Heart right ventricle (tissue), 16 donors: ENCODE measurements at places on chromosomes 5 and 9. TPM values are rescaled to one million over a fixed set of nuclear protein-coding genes. Genes with fewer than 3 reads are reported as not detected.

GRCh38 chr5:42870882-42871418, 59.3 kb upstream of the SELENOP start:
- DNase-seq = no peak

DNA sequence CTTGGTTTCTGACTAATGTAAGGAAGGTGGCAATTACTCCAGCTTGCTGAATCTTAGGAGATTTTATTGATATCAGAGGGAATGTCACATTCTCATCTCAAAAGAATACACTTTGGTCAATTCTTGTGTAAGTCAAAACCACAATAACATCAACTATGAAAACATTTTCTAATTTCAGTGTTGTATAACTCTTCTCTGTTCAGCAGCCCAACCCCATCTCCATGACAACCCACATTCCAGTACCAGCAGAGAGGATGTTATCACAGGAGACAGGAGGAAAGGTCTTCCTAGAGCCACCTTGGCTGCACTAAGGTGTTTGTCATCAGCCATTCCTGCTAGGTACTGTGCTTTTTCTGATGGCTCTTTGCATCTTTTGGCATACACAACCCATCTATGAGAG, 529.1 kb upstream of the BRINP1 start:
- no peak for DNase-seq

DNA sequence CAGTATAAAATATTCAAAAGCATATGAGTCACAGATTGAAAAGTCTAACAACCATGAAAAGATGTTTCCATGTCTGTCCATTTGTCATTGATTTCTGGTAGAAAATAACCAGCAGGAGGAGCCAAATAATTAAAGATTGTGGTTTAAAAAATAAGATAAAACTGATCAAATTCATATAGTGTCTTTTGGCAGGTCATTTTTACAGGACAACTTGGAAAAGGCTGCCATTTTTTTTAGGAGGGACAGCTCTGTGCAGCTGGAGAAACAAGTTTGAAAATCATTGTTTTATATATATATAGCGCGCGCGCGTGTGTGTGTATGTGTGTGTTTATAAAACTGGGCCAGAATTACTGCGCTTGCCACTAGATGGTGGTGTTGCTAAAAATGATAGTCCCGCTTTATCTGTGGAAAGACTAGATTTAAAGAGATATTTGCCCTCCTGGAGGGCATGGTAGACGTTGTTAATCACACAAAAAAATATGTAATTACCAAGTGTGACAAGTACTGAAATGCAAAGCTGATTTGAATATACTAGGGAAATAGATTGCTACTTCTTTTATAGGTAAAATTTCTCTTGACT, 1.3 kb upstream of the TRMO start:
- peak; percentile 84 for DNase-seq

HTR4 gene
- polyA plus RNA-seq = not detected

- DNase-seq = no peak
Measured at GRCh38 chr5:181131514-181131913, 545 bp upstream of the OR2V1 start.

GABRA1 gene
- not detected for polyA plus RNA-seq

GRCh38 chr5:143573568-143574170, 170.2 kb upstream of the NR3C1 start:
- no peak for DNase-seq

- DNase-seq = no peak
Measured at GRCh38 chr9:134631881-134632280, 9.7 kb upstream of the COL5A1 start.

MARCOL gene
- polyA plus RNA-seq = not detected

ATG10 gene
- 4.8 TPM for polyA plus RNA-seq

DNA sequence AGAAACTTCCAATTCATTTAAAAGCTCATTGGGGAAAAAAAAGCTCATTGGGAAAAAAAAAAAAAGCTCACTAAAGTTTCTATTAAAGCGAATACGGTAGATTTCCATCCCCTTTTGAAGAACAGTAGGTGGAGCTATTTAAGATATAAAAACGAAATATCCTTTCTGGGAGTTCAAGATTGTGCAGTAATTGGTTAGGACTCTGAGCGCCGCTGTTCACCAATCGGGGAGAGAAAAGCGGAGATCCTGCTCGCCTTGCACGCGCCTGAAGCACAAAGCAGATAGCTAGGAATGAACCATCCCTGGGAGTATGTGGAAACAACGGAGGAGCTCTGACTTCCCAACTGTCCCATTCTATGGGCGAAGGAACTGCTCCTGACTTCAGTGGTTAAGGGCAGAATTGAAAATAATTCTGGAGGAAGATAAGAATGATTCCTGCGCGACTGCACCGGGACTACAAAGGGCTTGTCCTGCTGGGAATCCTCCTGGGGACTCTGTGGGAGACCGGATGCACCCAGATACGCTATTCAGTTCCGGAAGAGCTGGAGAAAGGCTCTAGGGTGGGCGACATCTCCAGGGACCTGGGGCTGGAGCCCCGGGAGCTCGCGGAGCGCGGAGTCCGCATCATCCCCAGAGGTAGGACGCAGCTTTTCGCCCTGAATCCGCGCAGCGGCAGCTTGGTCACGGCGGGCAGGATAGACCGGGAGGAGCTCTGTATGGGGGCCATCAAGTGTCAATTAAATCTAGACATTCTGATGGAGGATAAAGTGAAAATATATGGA, at the start of gene PCDHGA12:
Gene PCDHGA12, plus strand, starts transcription at position 176 of the 782 bp plus-strand sequence. Its CDS starts 253 bp downstream, at position 429.
- DNase-seq = no peak

GRCh38 chr5:39015743-39016586, 58.2 kb downstream of the RICTOR start:
- no peak for DNase-seq

DCTN4 gene
- polyA plus RNA-seq = 20.0 TPM

DNA sequence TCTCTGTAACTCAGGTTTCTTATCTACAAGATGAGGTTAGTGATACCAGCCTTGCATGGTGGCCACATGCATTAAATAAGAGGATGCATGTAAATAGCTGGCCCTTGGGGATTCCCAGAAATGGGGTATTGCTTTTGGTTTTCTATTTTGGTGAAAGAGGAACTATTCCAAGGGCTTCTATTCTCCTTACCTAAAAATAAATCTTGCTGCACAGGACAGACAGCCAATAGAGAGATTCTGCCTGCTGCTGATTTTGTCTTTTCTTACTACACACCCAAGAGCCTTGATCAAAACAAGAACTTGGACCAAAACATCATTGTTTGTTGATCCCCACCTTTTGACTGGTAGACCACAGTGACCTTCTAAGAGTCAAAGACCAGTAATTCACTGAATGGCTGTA, 161.8 kb downstream of the PJA2 start:
- no peak for DNase-seq

DNA sequence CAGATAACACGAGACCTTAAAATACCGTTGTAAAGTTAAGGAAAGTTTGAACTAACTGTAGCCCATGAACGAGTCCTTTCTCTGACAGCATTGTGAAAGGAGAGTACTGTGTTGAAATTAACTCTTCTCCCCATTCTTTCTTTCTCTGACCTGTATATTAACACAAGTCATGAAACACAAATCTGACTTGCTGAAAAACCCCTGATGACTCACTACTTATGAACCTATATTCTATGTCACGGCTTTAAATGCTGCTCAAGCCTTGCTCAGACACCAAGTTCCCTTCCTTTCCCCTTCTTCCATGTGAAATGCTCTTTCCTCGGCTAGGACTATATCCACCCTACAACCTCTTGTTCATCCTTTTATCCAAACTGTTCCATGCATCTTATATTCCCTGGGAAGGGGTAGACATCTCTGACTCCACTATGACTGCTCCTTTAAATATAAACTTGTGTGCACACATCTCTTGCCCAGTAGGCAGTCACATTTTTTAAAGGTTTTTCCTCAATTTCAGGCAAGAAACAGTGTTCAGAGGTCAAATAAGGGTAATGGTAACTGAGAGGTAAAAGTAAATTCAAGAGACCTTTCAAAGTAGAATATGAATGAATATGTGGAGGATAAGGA, 142.9 kb downstream of the NFIB start:
- DNase-seq = no peak

- no peak for DNase-seq
Measured at GRCh38 chr5:147426640-147427327, 83.1 kb downstream of the DPYSL3 start.

- no peak for DNase-seq
Measured at GRCh38 chr5:53321073-53321472, 159.4 kb upstream of the FST start.

DNA sequence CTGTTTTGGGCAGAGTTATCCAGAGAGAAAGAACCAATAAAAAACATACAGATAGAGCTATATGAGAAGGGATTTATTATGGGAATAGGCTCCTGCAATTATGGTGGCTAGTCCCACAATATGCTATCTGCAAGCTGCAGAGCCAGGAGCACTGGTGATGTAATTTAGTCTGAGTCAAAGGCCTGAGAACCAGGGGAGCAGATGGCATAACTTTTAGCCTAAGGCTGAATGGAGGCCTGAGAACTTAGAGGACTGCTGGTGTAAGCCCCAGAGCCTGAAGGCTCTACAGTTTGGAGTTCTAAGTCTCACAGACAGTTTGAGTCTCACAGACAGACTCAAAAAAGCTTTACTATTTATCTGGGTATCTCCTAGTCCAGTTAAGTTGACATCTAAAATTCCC, 263.8 kb downstream of the FBXL7 start:
- DNase-seq = no peak

FBXL7 gene
- polyA plus RNA-seq = 9.3 TPM

PROB1 gene
- 12.2 TPM for polyA plus RNA-seq

GRCh38 chr5:136027311-136027710, 1.5 kb upstream of the TGFBI start:
- DNase-seq = no peak

DNA sequence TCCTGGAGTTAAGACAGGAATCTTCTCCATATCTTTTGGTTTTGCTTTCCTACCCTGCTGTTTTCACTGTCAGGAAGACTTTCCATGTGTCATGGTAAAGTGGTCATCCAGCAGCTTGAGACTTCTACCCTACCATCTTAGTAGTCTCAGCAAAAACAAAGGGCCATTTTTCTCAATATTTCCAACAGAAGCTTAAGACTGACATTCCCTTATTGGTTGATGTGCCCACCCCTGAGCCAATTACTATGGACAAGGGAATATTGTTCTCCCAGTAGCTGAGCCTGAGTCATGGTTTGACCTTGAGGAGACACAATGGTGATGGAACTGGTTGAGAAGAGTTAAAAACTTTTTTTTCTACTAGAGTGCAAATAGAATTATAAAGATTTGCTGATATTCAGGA, 105.6 kb downstream of the CSNK1G3 start:
- DNase-seq = no peak

DNA sequence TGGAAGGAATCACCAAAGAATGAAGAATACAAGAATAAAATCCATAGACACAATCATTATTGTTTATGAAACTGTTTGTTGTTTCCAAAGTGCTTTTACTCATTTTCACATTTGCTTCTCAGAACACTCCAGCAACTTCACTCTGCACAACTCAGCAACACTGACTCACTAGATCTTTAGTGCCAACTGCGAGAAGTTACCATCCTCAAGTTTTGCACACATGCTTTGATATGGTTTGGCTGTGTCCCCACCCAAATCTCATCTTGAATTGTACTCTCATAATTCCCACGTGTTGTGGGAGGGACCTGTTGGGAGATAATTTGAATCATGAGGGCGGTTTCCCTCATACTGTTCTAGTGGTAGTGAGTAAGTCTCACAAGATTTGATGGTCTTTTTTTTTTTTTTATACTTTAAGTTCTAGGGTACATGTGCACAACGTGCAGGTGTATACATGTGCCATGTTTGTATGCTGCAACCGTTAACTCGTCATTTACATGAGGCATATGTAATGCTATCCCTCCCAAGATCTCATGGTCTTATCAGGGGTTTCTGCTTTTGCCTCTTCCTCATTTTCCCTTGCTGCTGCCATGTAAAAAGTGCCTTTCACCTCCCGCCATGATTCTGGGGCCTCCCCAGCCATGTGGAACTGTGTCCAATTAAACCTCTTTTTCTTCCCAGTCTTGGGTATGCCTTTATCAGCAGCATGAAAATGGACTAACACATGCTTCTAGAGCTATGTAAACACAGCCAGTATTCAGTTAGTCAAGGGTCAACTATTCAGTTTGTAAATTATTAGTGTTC, 36.9 kb downstream of the CLINT1 start:
- DNase-seq = no peak

GRCh38 chr5:175822225-175822624, 49.2 kb upstream of the CPLX2 start:
- no peak for DNase-seq

- DNase-seq = no peak
Measured at GRCh38 chr5:84430863-84431663, 46.4 kb upstream of the EDIL3 start.

FCN1 gene
- polyA plus RNA-seq = 2.1 TPM

GRCh38 chr5:167643631-167644280, 647.7 kb upstream of the WWC1 start:
- DNase-seq = no peak
